Ammon's horn (tissue), 1 donor: ENCODE measurements at places on chromosomes 4 and X.

GRCh38 chr4:159103384-159103990 lies 608 bp downstream of the RAPGEF2 start:
- DNase-seq, result peak; percentile 36

DNA sequence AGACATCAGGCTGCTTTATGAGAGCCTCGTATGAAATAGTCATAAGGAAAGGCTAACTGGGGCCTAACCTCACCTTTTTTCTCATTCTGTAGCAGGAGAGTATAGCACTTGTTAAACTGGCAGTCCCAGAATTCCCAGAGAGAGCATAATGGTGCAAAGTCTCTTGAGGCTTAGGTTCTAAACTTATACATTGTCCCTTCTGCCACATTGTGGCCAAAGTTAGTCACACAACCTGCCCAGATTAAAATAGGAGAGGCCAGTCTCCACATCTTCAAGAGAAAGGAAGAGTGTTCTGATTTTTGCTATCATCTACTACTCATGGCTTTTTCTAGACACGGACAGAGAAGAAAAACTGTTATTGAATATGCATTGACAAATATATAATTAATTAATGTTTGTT lies 1588.9 kb upstream of the PCDH7 start:
- no peak for DNase-seq

DNA sequence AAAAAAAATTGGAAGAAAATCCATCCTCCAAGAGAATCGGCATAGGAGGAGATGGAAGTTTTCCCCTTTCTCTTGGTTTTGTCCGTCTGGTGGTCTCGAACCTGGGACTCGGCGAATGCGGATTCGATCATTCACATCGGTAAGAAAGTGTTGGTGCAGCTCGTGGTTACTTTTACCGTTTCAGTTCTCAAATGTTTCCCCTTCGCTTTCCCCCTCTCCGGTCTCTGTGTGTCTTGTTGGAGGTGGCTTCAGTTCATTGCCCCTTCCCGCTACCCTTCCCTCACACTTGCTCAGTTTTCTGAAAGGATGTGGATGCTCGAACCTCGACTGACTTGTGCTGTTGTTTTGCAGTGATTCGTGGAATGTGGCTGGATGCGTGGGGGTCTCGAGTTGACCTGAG lies 840 bp downstream of the GRID2 start:
- peak; percentile 28 for DNase-seq

- DNase-seq, result no peak
Observed at GRCh38 chr4:12411072-12411471, 982.4 kb upstream of the HS3ST1 start.

GRCh38 chr4:33780952-33781791 lies 2463.1 kb downstream of the ARAP2 start:
- DNase-seq, result no peak

GRCh38 chrX:109475174-109475891 lies 6.6 kb downstream of the GUCY2F start:
- DNase-seq, result peak; percentile 72

DNA sequence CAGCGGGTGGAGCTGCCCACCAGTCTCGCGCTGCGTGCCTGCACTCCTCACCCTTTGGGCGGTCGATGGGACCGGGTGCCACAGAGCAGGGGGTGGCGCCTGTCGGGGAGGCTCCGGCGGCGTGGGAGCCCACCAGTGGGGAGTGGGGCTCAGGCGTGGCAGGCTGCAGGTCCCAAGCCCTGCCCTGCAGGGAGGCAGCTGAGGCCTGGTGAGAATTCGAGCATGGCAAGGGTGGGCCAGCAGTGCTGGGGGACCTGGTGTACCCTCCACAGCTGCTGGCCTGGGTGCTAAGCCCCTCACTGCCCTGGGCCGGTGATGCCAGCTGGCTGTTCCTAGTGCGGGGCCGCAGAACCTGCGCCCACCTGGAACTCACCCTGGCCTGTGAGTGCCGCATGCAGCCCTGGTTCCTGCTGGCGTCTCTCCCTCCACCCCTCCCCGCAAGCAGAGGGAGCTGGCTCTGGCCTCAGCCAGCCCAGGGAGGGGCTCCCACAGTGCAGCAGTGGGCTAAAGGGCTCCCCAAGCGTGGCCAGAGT lies 746.6 kb upstream of the PABPC4L start:
- DNase-seq, result no peak

DNA sequence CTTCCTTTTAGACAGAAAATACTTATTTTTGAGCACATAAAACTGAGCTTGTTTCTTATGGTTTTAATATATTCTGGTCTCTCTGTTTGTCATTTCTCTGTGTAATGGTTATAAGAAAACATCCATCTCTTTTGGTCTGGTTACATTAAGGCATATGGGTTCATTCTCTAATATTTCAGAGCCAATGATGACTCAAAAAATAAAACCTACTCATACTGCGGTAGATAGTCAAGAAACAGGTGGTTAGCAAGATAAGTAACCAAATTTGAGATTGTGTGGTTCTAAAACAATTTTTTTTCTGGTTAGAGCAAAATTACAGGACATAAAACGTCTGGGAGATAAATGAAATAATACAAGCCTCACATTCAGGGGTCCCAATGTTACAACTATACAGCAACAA lies 654.5 kb downstream of the STIM2 start:
- no peak for DNase-seq

DNA sequence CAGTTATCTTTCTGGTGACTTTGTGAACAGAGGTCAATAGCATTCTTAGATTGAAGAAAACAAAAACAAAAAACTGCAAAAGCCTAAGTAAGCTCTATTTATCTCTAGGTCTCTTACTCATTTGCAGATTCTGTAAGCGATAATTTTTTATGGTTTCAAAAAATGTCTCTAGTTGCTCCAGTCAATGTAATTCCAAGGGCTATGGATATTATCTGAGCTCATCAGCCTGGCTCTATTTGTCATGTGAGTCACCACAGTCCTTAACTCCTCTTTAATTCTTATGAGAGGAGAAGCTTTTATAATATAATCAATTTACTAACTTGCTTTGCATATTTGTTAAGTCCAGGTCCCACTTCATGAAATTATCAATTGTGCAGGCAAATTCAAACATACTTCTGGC lies 79.1 kb downstream of the NPFFR2 start:
- no peak for DNase-seq

GRCh38 chr4:186606591-186606992 lies 51.2 kb upstream of the MTNR1A start:
- no peak for DNase-seq

GRCh38 chr4:7187168-7187535 lies 5.2 kb upstream of the SORCS2 start:
- DNase-seq, result no peak

- DNase-seq, result no peak
Observed at GRCh38 chrX:13697455-13697854, 8.5 kb downstream of the RAB9A start.

DNA sequence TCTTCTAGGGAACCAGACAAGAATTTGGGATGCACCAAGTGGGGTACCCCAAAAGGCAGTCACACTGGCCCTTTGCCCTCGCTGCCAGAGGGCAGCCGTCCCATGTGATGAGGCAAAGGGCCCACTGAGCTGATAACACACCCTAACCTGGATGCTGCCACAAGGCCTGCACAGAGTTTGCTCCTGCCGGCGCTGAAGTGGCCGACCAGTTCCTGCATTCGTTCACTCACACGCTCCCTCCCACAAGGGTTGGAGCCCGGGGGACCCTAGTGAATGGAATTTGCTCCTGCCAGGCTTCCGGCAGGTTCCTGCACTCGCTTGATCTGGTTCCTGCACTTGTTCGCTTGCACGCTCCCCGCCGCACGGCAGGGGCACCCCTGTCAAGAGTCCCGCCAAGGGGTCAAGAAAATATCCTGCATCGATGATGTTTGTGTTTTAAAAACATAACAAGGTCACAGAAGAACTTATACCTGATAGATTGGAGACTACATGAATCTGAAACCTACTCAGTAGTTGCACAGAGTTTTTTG lies 296.4 kb upstream of the VCX start:
- no peak for DNase-seq

GRCh38 chr4:53997898-53998297 lies 66.5 kb downstream of the CHIC2 start:
- no peak for DNase-seq

DNA sequence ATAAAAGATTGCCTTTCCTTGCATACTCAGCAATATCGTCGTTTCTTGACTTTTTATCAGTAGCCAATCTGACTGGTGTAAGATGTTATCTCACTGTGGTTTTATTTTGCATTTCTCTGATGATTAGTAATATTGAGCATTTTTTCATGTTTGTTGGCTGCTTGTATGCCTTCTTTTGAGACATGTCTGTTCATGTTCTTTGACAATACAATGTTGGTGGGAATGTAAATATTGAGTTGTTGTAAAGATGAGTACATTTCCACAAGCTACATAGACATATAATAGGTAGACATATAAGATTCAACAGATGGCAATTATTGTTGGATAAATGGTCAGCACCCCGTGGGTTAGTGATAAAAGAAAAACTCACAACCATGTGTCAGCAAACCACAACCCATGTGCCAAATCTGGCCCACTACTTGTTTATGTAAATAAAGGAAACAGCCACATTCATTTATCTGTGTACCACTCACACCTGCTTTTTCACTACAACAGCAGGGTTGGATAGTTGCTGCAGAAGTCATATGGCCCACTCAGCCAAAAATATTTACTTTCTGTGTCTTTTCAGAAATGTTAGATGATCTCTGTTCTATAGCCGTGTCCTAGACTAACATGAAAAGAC lies 153.1 kb upstream of the VCX start:
- DNase-seq, result no peak

DNA sequence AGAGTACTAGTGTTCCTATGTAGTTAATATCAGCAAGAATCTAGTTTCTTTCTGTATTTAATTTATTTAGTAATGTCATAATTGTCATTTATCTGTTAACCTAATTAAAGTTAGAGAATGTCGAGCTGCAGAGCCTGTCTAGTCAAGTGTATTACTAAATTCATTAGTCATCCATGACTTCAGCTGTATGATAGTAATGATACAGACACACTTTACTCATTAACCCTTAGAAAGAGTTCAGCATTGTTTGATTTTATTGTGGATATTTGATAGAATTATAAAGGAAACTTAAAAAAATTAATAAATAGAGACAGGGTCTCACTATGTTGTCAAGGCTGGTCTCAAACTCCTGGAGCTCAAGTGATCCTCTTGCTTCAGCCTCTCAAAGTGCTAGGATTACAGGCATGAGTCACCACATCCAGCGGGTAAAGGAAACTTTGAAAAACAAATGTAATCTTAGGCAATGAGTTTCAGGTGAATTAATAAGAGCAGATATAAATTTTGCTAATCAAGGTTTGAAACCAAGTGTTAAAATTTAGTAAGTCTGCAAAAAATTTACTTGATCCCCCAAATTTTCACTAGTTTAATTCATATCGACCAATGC lies 110.6 kb downstream of the ANK2 start:
- no peak for DNase-seq

GRCh38 chrX:68719181-68719903 lies 71.9 kb downstream of the STARD8 start:
- DNase-seq, result no peak

GRCh38 chr4:38160487-38161207 lies 200.4 kb downstream of the PTTG2 start:
- DNase-seq, result no peak

DNA sequence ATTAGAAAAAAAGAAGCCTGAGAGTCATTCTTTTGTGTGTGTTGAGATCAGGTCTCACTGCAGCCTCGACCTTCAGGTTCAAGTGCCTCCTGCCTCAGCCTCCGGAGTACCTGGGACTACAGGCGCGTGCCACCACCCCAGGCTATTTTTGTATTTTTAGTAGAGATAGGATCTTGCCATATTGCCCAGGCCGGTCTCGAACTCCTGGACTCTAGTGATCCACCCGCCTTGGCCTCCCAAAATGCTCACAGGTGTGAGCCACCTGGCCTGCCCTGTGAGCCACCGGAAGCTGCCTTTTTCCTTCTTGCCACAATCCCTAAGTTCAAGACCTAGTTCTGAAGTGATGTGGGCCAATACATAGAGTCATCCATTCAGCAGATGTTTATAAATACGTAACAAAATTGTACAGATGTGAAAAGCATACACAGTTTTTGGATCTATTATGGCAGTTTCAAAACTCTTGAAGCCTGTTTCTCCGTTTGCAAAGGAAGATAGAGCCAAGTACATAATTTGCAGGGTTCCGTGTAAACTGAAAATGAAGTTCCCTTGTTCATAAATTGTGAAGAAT lies 536 bp upstream of the CTSO start:
- DNase-seq, result no peak

- no peak for DNase-seq
Observed at GRCh38 chr4:162972661-162973330, 193.9 kb downstream of the NAF1 start.

DNA sequence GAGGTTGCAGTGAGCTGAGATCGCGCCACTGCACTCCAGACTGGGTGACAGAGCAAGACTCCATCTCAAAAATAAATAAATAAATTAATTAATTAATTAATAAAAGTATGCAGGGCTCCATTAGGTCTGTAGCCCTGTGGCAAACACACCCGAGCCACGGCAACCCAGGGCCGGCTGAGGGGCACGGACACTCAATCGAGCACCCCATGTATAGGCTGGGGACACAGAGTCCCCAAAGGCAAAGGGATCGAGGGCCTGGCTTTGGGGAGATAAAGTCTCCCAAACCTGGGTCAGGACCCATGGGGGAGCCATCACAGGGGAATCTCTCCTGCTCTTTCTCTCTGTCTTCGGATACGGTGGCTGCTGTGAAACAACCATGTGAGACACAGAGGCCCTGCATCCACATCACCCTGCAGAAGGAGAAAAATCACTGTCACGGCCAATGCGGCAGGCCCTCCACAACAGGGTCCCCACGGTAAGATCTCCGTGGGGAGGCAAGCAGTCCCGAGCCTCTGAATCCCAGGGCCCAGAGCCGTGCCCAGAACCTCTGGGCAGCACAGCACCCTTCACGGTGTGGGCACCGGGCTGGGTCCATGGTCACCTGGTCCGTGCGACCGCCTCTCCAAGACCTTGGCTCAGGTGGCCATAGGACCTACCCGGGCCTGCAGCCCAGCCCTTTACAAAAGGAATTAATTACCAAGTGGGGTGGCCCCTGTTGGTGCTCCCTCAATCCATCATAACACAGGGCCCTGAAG lies 81.8 kb downstream of the WFS1 start:
- no peak for DNase-seq

GRCh38 chr4:111854494-111855087 lies 290.7 kb upstream of the FAM241A start:
- peak; percentile 63 for DNase-seq

DNA sequence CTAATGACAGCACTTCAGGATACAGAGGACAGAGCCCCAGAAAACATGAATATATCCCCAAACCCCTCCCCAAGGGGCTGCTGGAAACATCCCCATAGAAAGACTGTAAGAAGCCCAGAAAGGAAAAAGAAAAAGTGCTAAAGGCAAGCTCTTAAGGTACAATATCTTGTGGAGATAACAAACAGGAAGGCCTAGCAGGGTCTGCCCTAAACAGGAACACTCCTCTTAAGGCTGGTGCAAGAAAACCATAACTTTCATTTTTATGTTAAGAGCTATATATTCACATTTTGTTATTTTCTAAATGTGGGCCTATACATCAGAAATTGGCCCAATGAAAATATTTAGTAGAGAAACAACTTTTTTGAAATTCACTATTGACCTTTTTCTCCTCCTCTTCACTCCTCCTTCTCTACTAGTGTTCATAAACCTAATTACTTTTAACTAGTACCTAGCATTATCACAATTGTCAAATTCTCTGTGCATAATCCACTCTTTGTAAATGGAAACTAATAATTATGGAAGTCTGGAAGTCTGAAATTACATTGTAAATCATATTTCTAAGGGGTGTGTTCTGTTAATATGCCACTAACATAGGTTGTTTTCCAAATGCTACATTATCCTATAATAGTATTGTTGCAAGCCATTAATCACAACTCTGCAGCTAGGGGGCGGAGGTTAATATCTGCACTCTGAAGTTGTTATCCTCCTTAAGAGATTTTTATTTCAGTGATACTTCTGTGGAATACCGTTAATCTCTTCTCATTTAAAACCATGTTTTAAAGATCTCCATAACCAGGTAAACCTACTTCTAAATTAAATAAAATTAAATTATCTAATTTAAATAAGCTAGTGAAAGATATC lies 59.8 kb downstream of the CASK start:
- no peak for DNase-seq
